ENCODE measurements at places on chromosomes 2 and 18.

GRCh38 chr18:51191128-51191717 lies 6.3 kb downstream of the MEX3C start:
- no peak for DNase-seq

DNA sequence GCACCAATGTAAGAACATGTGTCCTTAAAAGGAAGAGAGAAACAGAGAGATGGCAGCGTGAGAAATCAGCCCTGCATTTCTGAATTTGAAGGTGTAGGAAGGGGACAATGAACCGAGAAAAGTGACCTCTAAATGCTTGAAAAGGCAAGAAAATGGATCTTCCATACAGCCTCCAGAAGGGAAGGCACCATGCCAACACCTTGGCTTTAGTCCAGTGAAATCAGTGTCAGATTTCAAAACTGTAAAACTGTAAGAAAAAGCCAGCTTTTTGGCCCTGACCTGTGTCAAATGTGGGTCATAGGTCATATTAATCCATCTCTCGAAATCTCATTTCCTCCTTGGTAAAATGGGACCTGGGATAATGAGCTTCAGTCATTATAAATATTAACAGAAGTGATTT lies 762.3 kb downstream of the DCDC2C start:
- no peak for DNase-seq

DNA sequence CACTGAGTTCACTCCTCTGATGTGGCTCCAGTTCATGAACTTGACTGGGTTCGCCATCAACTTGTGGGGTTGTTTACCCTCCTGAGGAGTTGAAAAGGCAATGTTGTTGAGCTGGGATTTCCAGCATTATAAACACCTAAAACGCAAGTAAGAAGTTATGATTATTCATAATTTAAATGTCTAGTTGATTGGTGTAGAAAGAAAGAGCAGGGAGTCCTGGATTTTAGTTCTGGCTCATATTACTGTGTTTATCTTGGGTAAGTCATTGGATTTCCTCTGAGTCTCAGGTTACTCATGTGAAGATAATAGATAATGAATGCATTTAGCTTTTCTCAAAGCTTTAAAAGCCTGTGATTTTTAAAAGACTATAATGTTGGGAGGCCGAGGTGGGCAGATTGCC lies 438.0 kb upstream of the CDH20 start:
- DNase-seq: no peak

DNA sequence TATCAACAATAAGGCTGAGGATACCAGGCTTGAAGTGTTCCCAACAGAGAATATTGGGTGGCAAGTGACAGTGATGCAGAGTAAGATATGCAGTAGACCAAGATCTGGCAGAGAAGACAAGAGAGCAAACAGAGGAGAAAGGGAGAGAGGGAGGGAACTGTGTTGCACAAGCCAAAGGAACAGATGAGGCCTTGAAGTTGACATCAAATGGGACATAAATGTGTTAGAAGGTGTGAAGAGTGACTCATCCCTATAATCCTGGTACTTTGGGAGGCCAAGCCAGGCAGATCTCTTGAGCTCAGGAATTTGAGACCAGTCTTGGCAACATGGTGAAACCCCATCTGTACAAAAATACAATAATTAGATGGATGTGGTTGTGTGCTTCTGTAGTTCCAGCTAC lies 342.9 kb downstream of the PARD3B start:
- no peak for DNase-seq

DNA sequence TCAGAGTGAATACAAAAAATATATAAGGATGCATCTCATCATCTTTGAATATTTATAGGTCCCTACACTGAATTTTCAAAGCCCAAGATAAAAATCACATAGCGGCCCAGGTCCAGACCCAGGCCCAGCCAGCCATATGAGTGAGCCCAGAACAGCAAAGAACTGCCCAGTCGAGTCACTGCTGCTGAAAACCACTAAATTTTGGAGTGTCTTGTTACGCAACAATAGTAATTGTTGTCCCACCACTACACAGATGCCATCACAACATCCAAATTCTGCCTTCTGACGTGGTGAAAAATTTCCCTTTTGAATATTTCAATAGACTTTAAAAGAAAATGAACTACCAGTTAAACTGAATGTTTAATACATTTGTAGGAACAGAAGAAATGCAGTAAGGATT lies 5.7 kb downstream of the C18orf32 start:
- DNase-seq: no peak

- DNase-seq: no peak
These were observed 3.4 kb downstream of the SP9 start for GRCh38 chr2:174338147-174338605.

DNA sequence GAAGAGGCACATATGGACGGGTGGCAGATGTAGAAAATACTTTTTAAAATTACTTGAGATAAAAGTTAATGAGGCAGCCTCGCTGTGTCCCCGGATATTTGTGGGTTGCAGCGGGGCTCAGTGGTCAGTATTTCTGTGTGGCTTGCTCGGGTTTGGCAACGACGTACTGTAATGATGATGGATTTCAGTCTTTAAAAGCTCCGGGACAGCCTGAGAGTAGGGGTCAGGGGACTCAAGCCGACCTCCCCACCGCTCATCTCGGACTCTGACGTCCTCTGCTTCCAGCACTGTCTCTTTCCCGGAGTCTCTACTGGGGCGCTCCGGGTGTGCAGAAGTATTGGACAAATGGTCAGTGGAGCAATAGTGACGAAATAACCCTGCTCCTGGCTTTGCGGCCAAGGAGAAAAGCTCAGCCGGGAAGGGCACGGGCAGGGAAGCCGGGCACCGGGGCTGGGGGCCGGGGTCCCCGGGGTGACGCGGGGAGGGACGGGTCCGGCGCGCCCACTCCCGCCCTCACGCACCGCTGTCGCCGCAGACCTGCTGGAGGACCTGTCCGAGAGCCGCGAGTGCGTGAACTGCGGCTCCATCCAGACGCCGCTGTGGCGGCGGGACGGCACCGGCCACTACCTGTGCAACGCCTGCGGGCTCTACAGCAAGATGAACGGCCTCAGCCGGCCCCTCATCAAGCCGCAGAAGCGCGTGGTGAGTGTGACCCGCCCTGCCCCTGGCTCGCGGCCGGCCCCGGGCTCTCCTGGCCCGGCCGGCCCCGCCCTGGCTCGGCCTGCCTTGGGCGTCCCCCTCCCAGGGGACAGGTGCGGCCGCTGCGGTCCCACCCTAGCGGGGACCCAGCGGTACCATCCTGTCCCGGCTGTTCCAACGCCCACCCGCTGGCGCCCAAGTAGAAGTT lies 7.3 kb downstream of the GATA6 start:
- no peak for DNase-seq

GRCh38 chr2:99404039-99404796 lies 67.0 kb downstream of the EIF5B start:
- DNase-seq: no peak

- DNase-seq: no peak
These were observed 30.2 kb upstream of the ROCK1 start for GRCh38 chr18:21141668-21142422.

DNA sequence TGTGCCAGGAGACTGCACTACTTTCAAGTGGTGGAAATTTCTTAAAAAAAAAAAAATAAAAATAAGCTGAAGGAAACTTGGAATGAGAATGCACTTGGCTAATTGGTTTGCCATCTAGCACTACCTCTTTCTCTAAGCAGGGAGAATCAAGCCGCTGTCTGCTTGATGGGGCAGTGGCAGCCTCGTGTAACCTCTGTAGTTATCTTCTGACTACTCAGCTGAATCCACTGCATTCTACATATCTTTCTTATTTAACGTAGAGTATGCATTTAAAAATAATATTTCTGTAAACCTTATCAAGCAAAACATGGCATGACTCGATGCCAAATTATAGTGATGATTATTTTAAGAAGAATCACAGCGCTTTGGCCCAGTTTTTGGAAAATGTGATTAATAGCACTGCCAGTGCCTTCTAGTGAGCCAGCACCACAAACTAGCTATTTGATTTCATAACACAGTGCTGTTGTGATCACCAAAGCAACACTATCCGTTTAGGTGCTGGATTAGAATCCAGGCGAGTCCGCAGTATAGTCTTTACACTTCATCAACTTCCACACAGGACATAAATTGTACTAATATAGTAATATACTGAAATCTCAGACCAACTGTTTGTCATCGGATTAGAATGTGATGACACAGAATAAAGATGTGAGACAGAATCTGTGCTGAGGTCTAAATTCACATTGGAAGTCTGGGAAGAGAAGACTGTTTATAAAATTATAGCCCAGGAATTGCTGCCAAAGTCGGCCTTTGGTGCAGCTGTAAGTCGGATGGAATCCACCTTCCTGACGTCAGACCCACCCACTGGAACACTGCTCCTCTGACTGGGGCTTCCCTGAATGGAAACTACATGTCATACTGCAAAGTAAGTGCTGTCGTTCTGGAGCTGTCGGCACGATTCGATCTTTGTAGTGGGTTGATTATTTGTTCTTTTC lies 136.5 kb upstream of the ETAA1 start:
- peak; percentile 93 for DNase-seq

GRCh38 chr18:13565228-13565627 lies 161.1 kb downstream of the FAM210A start:
- peak; percentile 75 for DNase-seq

- no peak for DNase-seq
These were observed 540.4 kb upstream of the DSEL start for GRCh38 chr18:68056936-68057335.

GRCh38 chr2:145692971-145693478 lies 1173.1 kb upstream of the ZEB2 start:
- DNase-seq: peak; percentile 19

DNA sequence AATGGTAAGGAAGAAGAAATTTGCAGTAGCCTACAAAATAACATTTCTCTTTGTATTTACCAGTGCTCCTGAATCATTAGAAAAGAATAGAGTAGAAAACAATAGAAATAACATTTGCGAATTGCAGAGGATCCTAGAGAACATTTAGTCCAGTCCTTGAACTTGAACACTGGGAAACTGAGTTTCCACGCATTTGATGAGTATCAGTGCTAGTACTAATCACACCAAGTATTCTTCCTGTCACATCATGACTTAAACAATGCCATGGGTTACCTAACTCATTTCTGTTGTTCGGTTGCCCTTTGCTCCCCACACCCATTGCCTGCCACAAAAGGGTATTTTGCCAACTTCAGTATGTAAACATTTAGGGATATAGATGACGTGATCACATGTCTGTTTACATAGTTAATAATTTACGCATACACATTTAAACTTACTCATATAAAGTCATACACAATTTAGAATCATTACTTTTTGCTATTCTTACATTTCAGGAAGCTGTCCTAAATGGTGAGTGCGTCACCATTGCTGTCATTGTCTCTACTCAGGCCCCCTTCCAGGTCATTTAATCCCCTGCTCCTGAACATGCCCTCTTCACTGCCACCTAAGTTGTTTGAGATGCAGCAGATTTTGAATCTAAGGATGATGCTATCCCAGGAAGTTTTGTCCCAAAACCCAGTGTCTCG lies 42.3 kb downstream of the CRIM1 start:
- DNase-seq: no peak

- DNase-seq: no peak
These were observed 19.4 kb downstream of the RRM2 start for GRCh38 chr2:10141736-10142639.

- no peak for DNase-seq
These were observed 26.0 kb downstream of the SOS1 start for GRCh38 chr2:39094717-39095363.

- no peak for DNase-seq
These were observed 19.4 kb downstream of the KCNG2 start for GRCh38 chr18:79816981-79817606.

- no peak for DNase-seq
These were observed 104.1 kb upstream of the OTOS start for GRCh38 chr2:240244543-240244942.

DNA sequence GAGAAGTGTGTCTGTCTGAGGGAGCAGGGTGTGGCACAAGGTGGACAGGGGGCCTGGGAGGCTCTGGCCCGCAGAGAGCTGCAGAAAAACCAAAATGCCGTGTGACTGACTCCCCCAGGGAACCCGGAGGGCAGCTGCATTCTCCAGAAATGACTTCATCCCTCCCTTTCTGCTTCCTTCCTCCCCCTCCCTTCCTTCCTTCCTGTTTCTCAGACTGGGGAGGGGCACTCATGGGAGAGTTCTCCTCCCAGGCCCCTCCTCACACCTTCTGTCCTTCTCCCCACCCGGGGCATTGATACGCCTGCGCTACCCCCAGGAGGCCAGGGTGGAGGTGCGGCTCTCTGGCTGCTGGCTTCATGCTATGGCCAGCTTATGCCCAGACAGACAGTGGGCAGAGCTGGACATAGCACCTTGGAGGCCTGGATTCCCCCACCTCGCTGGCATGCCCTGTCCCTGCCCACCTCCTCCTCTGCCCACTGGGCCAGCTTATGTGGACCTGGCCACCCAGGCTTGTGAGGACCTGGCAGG lies 8.2 kb upstream of the GPR17 start:
- DNase-seq: peak; percentile 71

DNA sequence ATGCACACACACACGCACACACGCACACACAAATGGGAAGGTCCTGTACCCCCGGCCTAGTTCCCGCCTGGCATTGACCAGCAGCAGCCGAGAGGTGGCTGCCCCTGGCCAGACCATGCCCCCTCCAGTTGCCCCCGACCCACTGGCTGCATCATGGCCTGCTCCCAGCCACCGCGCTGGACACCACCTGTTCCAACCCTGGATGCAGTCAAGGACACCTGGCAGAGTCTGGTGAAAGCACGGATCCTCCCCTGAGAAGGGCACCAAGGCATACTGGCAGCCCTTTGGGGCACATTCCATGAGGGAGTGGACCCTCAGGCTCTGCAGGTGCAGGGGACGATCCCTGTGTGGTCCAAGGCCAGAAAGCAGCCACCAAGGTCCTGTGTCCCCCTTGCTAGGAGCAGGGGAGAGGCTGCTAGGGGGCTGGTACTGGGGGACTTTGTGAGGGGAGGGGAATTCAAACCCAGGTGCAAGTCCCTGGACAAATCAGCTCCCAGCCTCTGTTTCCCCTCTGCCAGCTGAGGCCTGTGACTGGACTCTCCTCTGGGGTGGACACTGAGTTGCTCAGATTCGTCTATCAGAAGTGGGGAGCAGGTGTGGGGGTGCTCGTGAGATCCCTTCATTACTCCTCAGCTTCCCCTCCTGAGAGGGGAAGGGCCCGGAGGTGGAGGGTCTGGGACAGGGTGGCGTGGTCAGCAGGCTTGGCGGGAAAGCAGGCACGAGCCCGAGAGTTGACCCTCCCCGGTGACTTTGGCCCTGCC lies 3.5 kb downstream of the ESPNL start:
- DNase-seq: no peak

DNA sequence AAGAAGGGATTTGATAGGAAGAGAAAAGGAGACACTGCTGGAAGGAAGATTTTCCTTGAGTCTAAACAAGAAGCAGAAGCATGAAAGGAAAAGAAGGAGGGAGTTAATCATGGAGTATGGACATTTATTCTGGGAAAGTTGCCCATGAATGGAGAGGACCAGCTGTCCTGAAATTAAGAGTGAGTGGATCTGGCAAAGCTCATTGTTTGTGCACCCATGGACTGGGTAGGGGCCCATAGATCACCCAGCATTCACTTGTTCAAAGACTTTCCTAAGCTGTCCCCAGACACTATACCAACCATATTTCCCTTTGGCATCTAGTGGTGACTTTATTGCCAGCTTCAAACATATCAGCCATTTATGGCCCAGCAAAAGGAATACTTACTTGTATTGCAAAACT lies 422.7 kb downstream of the FBXO15 start:
- no peak for DNase-seq
